ENCODE measurements at places on chromosomes 2 and 18. TPM values are rescaled to one million over a fixed set of nuclear protein-coding genes. Genes with fewer than 3 reads are reported as not detected.

DPP4 gene
- 203 TPM for total RNA-seq

- DNase-seq, result no peak
Observed at GRCh38 chr18:60027397-60027796, 127.6 kb downstream of the PMAIP1 start.

- no peak for DNase-seq
Observed at GRCh38 chr2:31411771-31412170, 2.8 kb downstream of the XDH start.

- DNase-seq, result no peak
Observed at GRCh38 chr2:217636991-217637561, 365.7 kb downstream of the TNS1 start.

- DNase-seq, result peak; percentile 26
Observed at GRCh38 chr2:41878716-41879234, 169.0 kb upstream of the PKDCC start.

- DNase-seq, result no peak
Observed at GRCh38 chr2:35174845-35175244, 1180.7 kb upstream of the CRIM1 start.

- no peak for DNase-seq
Observed at GRCh38 chr2:109387778-109388469, 225.8 kb downstream of the SEPTIN10 start.

- no peak for DNase-seq
Observed at GRCh38 chr2:201040867-201041628, 30.4 kb downstream of the HYCC2 start.

SP110 gene
- total RNA-seq, result 46.0 TPM

GRCh38 chr2:11288431-11288830 lies 56.0 kb downstream of the ROCK2 start:
- DNase-seq, result no peak

- no peak for DNase-seq
Observed at GRCh38 chr2:179429060-179429471, 164.4 kb upstream of the SESTD1 start.

DNA sequence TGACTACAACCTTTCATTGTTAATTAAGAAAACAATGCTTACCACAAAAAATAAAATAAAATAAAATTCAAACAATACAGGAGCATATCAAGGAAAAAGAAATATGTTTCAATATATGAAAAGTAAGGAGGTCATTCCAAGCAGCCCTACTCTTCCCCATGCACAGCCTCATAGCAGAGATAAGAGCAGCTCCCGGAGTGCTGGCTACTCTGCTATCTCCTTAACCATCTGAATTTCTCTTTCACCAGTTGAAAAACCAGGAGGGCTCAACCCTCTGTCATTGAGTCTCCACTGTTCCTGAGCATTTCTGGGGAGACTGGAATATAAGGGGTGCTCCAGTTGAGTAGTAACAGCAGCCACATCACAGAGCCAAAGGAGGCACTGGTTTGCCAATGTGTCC lies 201.4 kb downstream of the TCF4 start:
- DNase-seq, result no peak

HSBP1L1 gene
- 2.5 TPM for total RNA-seq

CTAGE1 gene
- total RNA-seq, result not detected

DNA sequence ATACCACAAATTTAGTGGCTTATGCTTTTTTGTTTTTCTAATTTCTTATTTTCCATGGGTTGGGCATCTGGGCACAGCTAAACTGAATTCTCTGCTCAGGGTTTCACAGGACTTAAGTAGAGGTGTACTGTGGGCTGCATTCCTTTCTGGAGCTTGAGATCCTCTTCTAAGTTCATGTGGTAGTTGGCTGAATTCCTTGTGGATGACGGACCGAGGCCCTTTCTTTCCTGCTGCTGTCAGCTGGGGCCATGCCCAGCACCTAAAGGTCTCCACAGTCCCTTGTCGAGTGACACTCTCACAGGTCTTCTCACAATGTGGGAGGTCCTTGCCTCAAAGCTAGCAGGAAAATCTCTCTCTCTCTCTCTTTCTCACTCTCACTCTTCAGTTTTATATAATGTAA lies 433.5 kb upstream of the LRATD1 start:
- no peak for DNase-seq

- peak; percentile 82 for DNase-seq
Observed at GRCh38 chr18:9719421-9719981, 11.4 kb downstream of the RAB31 start.

DNA sequence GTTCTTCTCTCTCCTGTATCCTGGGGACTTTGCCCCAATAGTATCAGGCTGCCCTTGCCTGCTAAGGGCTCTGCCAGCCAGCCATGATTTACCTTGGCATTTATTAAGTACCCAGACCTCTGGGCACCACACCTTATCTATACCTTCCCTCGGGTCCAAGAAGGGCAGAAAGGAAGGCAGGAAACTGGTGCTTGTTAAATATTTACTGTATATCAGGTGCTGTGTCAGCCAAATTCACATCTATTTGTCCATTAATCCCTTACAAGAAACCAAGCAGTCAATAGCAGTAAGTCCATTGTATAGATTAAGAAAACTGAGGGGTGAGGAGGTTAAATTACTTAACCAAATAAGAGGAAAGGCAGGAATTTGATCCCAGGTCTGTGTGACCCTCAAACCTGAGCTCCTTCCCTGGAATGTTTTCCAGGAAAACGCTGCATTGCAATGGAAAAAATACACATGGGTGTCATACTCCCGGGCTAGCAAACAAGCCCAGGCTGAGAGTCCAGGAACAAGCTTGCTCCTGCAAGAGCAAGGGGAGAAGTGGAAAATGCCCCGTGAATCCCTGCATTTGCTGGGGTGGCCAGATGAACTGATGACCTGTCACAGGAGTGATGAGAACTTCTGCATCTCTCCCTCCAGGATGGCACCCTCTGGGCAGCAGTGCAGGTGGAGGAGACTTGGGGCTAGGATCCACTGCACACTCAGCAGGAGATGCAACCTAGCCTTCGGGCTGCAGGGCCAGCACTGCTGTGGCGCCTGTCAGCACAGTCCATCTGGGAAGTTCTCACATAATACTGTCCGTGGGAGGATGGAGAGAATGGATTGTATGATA lies 30.4 kb downstream of the CIB4 start:
- no peak for DNase-seq

DNA sequence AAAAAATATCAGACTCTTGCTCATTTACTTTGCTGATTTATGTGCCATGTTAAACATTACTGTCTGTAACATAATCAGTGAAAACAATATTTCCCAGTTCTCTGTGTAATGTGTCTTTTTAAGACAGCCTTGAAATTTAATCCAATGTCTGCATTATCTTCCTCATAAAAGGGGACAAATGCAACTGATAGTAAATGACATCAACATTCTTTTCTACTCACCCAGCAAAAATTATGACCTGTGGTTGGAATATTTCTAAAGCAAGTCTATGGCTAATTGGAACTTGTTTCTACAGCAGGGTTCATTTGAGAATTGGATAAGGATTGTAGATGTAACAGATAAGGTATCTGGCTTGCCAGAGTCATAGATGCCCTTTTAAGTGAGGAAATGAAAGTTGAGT lies 34.8 kb downstream of the C1D start:
- peak; percentile 27 for DNase-seq

DNA sequence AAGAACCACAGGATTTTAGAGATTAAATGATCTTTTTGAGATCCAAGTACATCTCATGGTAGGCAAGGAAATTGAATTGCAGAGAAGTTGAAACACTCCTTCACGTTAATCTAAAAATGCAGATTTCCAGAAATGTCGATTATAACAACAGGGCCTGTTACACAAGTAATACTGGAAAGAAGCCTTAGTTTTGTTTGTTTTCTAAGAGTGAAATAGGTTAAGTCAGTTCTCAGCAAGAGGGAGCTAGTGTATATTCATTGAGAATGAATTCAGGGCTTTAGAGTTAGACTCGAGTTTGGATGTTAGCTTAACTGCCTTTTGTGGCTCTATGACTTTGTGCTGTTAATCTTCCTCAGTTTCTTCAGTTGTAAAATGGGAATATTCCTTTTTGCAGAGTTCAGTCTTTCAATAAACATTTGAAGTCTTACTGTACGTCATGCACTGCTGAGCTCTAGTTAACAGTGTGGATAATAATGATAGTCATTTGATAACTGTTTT lies 926 bp downstream of the NDUFV2 start:
- peak; percentile 56 for DNase-seq

GRCh38 chr2:191860760-191861466 lies 14.0 kb upstream of the CAVIN2 start:
- no peak for DNase-seq

- peak; percentile 77 for DNase-seq
Observed at GRCh38 chr2:19955544-19956422, 34.1 kb downstream of the WDR35 start.

NFU1 gene
- total RNA-seq, result 171 TPM

- DNase-seq, result no peak
Observed at GRCh38 chr18:58412844-58413666, 215.8 kb downstream of the ALPK2 start.

- no peak for DNase-seq
Observed at GRCh38 chr2:77018219-77018618, 504.0 kb downstream of the LRRTM4 start.

DNA sequence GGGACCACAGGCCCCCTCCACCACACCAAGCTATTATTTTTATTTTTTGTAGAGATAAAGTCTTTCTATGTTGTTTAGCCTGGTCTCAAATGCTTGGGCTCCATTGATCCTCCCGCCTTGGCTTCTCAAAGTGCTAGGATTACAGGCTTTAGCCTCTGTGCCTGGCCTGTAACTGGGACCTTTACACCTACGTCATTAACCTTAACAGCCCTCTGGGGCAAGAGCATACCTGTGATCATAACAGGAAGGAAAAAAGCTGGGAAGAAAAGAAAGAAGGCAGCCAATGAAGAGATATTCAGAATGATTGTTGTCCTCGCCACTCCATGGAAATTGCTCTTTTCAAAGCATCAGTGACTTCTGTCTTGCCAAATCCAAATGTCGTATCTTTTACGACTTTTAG lies 338.2 kb downstream of the LRRTM1 start:
- no peak for DNase-seq

DNA sequence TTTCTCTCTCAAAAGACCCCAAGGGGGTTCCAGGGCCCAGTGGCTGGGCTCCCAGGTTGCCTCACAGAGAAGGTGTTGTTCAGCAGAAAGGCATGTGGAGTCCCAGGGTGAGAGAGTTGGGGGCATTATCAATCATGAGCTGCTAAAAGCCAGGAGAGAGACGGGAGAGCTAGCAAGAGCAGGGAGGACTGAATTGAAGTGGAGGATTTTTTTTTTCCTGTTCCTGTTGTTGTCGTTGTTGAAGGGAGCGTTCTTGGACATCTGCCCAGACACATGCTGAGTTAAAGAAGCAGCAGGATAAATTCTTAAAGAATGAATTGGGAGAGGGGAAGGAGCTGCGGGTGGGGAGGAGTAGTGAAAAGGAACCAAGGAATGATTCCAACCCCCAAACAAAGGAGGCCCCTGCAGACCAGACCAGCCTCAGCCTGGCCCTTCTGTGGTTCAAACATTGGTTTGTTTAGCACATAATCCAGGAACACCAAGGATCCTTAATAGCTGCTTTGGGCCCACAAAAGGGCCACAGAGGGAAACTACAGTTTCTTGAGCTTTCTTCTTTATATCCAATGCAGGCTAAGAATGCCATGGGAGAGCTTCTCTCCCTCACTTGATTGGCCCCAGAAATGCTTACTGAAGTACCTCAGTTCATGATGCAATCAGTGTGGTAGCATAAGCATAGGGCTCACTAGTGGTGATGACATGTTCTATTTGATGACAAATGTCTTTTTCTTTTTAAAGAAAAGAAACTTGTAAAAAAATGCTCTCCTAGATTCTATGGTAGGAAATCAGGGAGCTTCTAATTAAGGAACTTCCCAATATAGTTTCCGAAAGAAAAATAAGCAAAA lies 146.0 kb downstream of the SETBP1 start:
- peak; percentile 96 for DNase-seq

DNA sequence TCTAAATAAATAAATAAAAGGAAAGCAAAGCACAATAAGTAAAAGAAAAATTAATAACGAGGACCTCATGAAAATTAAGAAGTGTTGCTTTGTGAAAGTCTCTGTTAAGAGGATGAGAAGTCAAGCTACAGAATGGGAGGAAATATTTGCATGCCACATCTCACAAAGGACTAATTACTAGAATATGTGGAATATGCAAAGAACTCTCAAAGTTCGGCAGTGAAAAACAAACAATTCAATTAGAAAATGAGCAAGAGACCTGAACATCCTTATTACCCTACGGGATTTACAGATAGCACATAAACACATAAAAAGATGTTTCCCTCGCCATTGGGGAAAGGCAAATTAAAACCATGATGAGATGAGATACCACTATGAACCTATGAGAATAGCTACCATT lies 23.3 kb downstream of the CYP26B1 start:
- no peak for DNase-seq
